ENCODE measurements at places on chromosomes 7 and 10.

DNA sequence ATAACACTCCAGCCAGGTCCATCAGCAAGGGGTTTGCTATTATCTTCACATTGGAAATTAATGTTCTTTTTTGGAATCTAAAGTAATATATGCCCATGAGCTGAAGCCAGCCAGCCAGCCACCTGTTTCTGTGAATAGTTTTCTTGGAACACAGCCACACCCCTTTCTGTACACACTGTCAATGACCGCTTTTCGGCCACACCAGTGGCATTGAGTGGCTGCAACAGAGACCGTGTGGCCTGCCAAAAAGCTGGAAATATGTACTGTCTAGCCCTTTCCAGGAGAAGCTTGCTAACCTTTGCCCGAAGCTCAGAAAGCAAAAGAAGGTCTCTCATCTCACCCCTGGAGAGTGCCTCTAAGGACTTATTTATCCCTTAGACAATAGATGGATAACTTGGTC lies 98.5 kb upstream of the NPS start:
- DNase-seq: no peak

GRCh38 chr10:25017154-25017590 lies 760 bp downstream of the THNSL1 start:
- no peak for DNase-seq

DNA sequence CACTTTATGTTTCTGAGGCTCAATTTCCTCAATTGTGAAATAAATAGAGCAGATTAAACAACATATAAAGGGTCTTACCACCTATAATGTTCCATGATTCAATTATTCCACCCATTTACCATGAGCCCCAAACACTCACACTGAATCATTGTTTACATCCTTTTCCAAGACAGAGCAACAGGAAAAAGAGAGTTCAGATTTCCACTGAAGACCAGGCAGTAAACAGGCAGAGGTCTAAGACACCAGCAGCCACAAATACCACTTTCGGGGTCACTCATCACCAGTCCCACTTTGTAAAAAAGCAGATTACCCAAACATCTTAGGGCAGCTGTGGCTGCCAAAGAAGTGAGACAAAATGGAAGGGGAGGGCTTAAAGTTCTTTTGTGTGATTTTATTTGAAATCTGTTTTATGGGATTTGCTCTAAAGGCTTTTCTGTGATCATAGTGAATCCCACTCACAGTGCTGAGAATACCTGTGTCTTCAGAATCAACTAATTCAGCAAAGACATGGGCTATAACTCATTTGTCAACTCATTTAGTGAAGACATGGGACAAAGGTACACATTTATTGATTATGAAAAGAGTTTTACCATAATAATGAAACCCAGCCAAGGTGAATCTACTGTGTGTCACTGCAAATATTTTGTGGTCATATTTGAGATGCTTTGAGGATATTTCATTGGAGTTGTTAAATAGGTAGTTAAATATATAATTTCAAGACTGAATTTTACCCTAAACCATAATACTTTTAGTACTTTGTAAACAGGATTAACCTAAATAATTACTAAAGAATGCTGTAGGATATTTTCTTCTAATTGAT lies 24.8 kb upstream of the DLD start:
- no peak for DNase-seq

DNA sequence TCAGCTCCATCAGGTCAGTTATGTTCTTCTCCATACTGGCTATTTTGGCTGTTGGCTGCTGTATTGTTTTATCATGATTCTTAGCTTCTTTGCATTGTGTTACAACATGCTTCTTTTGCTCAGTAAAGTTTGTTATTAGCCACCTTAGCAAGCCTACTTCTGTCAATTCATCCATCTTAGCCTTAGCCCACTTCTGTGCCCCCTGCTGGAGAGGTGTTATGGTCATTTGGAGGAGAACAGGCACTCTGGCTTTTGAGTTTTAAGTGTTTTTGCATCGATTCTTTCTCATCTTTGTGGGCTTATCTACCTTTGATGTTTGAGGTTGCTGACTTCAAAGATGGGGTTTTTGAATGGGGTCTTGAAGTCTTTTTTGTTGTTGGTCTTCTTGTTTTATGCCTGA lies 204.6 kb upstream of the FOXP2 start:
- DNase-seq: no peak

DNA sequence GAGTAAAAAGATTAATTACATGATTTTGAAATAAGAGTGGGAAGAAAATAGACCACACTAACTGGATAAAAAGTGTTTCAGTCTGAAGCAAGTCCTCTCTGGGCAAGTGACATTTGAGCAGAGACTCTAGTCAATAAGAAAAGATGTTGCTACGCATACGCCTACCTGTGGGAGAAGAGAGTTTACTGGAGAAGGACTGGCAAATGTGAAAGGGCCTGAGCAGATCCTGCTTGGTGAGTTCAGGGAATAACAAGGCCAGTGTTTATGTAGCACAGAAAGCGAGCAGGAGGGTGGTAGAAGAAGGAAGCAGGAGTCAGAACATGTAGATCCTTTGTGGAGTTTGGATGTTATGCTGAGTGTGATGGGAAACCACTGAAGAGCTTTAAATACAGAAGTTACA lies 43.4 kb downstream of the RAB18 start:
- DNase-seq: no peak

DNA sequence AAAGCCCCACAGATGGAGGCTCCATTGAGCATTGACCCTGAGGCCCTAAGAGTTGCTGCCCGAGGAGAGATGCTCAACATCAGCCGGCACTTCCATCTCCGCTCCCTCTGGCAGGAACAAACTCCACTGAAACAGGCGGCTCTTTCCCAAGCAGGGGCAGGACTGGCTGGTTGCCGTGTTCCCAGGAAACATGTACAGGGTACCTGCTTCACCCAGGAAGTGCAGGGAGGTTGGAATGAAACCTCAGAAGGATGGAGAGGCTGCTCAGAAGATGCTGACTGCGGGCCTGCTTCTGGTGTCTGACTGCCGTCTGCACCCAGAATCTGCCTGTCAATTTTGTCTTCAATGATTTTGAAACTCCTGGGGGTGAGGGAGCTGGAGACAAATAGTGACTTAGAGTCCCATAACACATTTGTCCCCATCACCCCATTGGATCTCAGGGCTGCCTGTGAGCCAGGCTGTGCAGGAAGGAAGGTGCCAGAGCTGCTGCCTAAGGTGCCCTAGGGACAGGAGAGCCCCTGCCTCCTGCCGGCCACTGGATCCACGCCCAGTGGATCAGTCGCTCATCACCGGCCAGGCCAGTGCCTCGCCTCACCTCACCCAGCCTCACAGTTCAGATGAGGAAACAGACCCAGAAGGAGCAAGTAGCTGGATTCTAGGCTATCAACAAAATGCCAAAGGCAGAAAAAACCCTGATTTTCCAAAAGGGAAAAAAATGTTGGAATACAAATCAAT lies 237.3 kb downstream of the PTPRN2 start:
- no peak for DNase-seq

DNA sequence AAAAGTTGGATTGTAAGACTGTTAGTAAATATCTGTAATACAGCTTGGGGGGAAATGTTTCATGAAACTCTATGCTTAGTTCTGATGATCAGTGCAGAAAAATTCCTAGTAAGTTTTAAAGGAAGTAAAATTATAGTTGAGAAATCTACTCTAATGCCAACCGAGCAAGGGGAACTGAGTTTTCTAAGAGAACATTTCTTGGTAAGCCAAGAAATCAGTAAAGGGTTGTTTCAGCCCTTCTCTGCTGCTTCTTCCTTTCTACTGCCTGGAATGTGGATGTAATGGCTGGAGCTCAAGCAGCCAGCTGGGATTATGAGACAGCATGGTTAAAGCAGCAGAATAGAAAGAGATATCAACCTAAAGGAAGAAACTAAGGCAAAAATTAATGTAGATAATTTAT lies 15.9 kb upstream of the AKR1B1 start:
- no peak for DNase-seq

DNA sequence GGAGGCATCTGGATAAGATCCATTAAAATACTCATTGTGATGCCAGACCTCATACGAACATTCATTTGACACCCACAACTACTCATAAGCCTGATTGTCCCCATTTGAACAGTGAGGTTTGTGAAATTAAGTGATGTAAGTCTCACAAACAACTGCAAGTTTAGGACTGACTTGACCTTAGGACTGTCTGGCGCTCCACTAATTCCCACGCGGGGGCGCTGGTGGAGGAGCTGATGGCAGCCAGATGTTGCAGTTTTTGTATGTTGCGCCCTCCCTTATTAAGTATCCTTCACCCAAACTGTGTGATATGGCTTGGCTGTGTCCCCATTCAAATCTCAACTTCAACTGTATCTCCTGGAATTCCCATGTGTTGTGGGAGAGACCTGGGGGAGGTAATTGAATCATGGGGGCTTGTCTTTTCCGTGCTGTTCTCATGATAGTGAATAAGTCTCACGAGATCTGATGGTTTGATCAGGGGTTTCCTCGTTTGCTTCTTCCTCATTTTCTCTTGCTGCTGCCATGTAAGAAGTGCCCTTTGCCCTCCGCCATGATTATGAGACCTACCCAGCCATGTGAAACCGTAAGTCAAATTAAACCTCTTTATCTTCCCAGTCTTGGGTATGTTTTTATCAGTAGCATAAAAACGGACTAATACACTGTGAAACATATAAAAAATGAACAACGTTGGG lies 20.3 kb upstream of the TIAL1 start:
- DNase-seq: no peak

DNA sequence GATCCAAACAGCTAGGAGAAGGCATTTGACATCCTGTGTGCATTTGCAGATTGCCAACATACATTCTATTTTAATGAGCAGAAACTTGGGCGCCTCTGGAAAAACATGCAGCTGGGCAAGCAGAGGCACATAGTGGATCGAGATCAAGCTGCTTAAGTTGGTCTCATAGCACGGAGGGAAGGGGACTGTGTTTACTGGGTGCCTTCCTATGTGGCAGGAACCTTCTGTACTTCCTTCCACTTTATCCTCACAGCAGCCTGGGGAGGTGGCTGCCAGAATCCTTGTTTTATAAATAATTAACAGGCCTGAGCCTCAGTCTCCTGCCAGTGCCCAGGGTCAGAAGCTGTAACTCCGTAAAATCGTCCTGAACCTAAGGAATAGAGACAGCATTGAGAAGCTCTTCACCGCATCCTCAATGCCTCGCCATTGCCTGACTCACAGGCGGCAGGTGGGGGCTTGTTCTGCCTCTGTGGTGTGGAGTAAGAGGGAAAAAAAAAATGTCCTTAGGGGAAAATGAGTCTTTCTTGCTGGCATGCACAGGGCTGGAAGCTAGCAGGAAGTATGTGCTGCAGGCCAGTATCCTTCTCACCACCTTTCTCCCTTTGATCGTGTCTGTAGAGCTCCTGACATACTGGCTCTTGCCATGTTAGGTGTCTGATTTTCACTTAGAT lies 6.2 kb downstream of the VWA2 start:
- DNase-seq: no peak

- no peak for DNase-seq
Measured at GRCh38 chr7:2388637-2388954, 14.8 kb upstream of the CHST12 start.

DNA sequence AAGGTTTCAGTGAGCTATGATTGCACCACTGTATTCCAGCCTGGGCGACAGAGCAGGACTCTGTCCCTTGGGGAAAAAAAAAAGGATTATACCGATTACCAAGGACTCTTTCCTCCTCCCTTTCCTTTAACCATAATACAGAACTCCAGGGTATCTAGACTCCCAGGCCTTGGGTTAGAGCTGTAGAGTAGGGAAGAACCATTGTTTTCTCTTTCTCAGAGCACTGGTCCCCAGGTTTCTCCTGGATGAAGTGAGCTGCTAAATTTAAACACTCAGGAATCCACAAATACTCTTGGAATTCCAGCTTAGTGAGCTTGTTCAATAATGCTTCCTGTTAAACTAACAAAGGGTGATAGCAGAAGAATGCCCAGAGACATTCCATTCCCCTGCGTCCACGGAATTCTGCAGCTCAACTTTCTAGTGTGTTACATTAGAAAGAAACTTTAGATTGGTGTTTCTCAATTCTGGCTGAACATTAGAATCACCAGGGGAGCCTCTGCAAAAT lies 14.6 kb upstream of the RPEL1 start:
- no peak for DNase-seq

DNA sequence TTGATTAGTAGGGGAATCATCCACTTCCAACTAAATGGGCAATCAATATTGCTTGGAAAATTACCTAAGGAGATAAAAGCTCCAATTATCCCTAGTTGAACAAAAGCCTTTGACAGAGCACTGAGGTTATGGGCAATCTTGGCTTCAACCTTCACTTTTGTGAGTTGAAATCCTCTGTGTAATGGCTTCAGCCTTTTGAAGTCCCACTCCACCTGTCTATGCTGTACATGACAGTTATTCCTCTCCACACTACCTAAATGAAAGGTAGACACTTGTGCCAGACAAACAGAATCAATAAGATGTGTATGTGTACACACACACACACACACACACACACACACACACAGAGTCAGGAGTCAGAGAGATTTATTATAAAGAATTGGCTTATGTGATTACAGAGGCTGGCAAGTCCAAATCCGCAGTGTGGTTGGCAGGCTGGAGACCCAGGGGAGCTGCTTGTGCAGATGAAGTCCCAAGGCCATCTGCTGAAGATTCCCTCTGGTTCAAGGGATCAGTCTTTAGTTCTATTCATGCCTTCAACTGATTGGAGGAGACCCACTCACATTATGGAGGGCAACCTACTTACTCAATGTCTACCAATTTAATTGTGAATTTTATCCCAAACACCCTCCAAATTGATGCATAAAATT lies 164.8 kb upstream of the CDC14C start:
- DNase-seq: no peak

GRCh38 chr7:134829380-134829986 lies 50.0 kb downstream of the CALD1 start:
- DNase-seq: no peak

DNA sequence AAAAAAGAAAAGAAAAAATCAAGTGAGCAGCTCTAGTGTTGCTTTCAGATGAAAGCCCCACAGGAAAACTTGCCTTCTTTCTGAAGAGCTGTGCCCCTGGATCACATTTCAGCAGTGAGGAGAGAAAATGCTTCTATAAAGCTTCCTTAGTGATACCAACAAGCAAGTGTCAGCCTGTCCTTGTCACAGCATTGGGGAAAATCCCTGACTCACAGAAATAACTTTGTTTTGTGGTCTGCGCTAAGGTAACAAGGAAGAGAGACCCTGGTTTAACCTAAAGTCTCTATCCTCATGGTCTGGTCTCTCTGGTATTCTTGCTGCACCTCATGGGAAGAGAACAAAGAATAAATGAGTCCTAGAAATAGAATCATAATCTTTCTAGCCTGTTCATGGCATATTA lies 885.2 kb upstream of the SORCS1 start:
- no peak for DNase-seq

- DNase-seq: no peak
Measured at GRCh38 chr7:66732439-66732838, 8.1 kb upstream of the RABGEF1 start.

- no peak for DNase-seq
Measured at GRCh38 chr7:102122026-102122425, 164.6 kb upstream of the SH2B2 start.

GRCh38 chr10:115049960-115050359 lies 43.2 kb upstream of the ATRNL1 start:
- DNase-seq: no peak

DNA sequence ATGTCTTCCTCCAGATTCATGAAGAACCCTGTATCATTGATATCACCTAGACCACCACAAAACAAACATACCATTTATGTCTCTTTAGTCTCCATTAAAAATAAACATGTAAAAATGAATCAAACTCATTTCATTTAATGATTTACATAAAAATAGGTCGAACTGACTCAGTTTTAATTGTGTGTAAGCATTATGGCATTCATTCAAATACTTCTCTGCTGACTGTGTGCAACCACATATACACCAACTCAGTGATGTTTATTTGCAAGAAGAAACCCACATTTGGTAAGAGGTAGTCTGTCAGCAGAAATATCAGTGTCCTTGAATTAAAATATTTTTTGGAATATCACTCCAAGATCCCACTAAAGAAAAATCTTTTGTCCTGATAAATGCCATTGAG lies 30.5 kb downstream of the ABCB1 start:
- no peak for DNase-seq
